ENCODE measurements at places on chromosomes 2 and 18. TPM values are rescaled to one million over a fixed set of nuclear protein-coding genes. Genes with fewer than 3 reads are reported as not detected.

GRCh38 chr2:28639092-28639691 lies 112.4 kb upstream of the PPP1CB start:
- DNase-seq = no peak

ANKRD30B gene
- not detected for total RNA-seq

GRCh38 chr18:51754566-51754965 lies 557.1 kb upstream of the MEX3C start:
- no peak for DNase-seq

DNA sequence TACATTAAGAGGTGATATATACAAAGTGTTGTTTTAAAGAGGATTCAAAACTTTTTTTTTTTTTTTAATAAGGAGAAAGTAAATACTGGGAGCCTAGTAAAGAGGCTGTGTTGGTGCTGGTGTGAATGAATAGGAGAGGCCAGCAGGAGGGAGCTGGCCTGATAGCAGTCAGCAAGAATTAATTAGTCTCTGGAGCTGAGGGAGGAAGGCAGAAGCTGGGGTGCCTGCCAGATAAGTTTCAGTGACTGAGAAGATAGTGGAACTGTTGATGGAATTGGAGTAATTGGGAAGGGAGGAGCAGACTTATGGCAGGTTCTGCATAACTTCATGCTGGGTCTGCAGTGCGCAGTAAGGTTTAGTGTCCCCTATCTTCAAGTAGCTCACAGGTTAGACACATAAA lies 36.2 kb upstream of the SNORC start:
- DNase-seq = no peak

FASTKD2 gene
- total RNA-seq = 30.8 TPM

DNA sequence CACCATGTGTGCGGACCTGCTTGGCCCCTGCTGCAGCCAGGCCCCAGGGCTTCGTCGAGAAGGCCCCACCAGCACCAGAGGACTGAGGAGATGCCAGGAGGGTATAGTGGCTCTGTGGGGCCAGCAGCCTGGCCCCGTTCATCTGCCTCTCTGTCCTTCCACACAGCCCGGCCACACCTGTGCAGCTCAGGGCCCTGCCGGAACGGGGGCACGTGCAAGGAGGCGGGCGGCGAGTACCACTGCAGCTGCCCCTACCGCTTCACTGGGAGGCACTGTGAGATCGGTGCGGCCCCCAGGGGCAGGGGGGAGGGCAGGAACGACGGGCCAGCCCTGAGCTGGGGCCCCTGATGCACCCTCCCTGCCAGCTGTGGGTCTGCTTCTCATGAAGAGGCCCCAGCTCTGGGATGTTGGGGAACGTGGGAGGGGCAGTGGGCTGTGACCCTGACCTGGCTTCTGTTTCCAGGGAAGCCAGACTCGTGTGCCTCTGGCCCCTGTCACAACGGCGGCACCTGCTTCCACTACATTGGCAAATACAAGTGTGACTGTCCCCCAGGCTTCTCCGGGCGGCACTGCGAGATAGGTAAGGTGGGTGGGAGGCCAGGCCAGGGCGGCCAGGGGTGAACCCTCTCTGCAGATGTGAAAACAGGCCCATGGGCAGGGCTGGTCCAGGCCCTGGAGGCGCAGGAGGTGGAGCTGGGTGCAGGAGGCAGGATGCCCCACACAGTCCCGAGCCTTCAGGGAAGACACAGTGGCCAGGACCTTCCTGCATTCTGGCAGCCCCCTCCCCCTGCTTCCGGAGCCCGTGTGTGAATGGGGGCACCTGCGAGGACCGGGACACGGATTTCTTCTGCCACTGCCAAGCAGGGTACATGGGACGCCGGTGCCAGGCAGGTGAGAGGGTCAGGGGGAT lies 50.3 kb downstream of the MTERF4 start:
- DNase-seq = no peak

- DNase-seq = peak; percentile 43
These were observed 864 bp downstream of the KLHL29 start for GRCh38 chr2:23385748-23386338.

DNA sequence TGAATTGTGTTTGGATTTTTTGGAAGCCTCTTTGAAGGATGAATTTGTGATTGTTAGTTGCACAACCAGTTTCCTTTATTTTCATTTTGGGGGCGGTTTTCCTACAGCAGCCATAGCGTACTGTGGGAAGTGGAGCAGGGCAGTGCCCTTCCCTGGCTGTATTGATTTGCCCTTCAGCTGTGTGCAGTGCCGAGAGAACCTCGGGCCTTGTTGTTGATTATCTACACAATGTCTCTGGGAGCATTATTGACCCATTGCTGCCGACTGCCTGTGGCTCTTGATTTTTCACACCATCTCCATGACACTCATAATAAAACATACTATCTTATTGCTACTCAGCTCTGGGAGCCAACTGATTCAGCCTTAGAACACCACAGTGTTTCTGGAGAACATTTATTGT lies 162.2 kb upstream of the BOD1L2 start:
- no peak for DNase-seq

- no peak for DNase-seq
These were observed 96.1 kb upstream of the CSRNP3 start for GRCh38 chr2:165373278-165374010.

DNA sequence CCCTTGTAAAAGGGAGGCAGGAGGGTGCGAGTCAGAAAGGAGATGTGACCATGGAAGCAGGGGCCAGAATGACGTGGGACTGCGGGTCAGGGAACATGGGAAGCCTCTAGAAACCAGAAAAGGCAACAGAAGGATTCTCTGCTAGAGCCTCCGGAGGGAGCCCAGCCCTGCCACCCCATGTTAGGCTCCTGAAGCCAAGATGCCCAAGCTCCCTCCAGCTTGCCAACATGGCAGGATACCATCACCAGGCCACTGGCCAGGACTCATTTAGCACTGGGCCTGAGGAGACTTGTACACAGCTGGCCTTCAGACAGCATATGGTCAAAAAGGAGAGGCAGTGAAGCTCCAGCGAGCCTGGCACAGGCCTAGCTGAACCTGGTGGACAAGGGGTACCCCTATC lies 5.6 kb downstream of the TMEM247 start:
- DNase-seq = no peak

- DNase-seq = no peak
These were observed 2.1 kb upstream of the DNAJC27 start for GRCh38 chr2:24973812-24974211.

STAT4 gene
- 15.2 TPM for total RNA-seq

- no peak for DNase-seq
These were observed 229.1 kb upstream of the RASGRP3 start for GRCh38 chr2:33247365-33247764.

DNA sequence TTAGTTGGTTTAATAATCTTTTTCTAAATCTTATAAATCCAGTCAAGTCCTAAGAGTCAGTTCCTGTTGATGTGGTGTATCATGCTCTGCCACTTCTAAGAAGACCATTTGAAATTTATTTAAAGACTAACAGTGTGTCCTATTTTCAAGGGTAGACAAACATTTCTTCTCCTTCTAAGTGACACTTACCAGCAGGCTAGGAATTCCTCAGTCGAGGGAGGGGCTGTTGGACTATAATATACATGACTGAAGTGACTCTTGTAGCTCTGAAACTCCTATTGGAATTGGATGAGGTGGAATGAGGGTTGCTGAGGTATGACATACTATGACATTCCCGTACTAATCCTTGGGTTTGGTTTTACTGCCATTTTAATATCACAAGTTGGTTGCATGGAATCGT lies 30.6 kb downstream of the ITGB6 start:
- DNase-seq = peak; percentile 53

DNA sequence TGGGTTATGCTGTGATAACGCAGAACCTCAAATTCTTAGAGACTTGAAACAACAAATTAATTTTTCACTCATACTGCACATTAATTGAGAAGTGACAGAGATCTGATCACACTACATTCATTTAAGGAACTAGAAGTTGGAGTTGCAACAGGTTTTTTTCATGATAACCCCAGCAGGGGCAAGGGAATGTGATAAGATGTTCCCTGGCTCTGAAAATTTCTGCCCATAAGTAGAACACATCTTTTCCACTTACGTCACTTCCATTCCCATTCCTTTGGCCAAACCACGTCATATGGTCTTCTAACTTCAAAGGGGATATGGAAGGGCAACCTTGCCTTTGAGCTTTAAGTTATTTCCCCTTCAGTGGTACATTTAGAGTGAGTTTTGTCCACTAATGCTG lies 29.7 kb upstream of the PSME4 start:
- no peak for DNase-seq

RNF181 gene
- total RNA-seq = 166 TPM

GRCh38 chr2:680496-680895 lies 3.3 kb upstream of the TMEM18 start:
- DNase-seq = no peak

RAB27B gene
- total RNA-seq = 0.49 TPM

All from Caki2 (cell line).